ENCODE measurements at places on chromosomes 4 and X. TPM values are rescaled to one million over a fixed set of nuclear protein-coding genes. Genes with fewer than 3 reads are reported as not detected.

- H3K27me3 ChIP-seq, result peaks cover 49% of the 10 kb centered on the region
- no peak for DNase-seq
- no peak overlapping the region for H3K4me3 ChIP-seq
Measured at GRCh38 chrX:13697976-13698375, 9.0 kb downstream of the RAB9A start.

DNA sequence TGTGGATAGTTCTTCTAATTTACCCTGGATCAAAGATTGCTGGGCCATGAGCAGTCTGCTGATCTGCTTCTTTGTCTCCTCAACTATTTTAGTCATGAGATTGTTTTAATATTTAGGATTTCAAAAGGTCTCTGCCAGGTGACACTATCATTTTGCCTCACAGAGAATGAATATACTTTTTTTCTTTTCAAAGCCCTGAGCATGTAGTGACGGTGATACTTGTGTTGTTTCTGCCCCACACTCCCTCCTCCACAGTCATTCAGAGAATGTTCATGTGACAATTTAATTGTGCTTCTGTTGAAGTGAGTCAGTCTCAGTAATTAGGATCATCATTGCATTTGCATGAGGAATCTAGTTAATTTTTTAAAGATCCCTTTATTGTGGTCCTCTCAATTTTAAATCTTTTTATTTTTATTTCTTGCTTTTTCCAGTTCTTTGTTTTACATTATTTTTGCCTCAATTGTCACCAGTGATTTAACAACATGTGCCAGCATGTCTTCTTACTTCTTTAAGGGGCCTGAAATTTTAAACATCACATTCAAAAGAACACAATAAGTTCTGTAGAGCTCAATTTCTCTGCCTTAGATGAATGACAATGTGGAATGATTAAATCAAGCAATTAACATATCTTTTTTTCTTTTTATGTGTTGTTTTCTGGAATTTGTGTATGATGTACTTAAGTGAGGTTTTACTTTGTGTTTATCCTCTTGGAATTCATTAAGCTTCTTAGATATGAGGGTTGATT is 12.3 kb downstream of the MMRN1 start:
- no peaks in the 10 kb centered on the region for H3K4me1 ChIP-seq
- no peaks in the 10 kb centered on the region for H3K27me3 ChIP-seq
- H3K4me3 ChIP-seq, result no peak overlapping the region

DNA sequence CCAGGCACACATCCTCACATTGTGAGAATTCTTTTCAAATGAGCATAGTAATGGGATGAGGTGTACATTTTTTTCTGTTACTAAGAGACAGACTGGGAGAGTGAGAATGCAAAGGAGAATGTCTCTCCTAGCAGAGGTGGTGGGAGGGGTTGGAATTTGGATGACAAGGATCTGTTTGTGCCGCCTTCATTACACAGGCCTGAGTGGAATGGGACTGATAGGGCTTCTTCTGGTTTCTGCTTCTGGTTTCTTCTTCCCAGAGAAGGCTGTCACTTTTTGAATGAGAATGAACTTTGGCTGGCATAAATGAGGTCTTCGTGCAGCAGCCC is 55.4 kb downstream of the C4orf51 start:
- no peaks in the 10 kb centered on the region for H3K36me3 ChIP-seq
- H3K27ac ChIP-seq, result no peak overlapping the region
- DNase-seq, result peak; percentile 33
- H3K27me3 ChIP-seq, result no peaks in the 10 kb centered on the region
- H3K4me3 ChIP-seq, result no peak overlapping the region
- peaks cover 17% of the 10 kb centered on the region for H3K4me1 ChIP-seq

The CAPN6 gene
- 6.8 TPM for polyA plus RNA-seq

The BEX5 gene
- 154 TPM for polyA plus RNA-seq

The POLN gene
- polyA plus RNA-seq, result 8.9 TPM

The NXT2 gene
- 12.7 TPM for polyA plus RNA-seq

DNA sequence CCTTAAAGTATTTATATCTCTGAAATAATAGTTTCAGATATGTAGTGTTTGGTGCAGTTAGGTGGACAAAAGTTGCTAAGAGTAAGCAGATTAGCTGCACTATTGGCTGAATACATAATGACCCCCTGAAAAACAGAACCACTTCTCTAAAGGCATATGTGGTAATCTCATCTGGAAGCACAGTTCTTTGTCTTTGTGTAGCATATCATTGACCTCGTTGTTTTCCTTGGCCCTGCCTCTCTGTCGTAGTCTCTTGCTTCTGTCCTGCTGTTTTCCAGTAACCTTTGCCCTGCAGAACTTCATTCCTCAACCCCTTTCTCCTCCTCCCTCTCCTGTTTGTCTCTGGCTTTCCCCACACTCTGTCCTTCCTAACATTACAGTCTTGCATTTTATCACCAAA is 41.4 kb downstream of the JADE3 start:
- H3K4me3 ChIP-seq, result no peak overlapping the region
- no peak overlapping the region for H3K27ac ChIP-seq
- H3K36me3 ChIP-seq, result no peaks in the 10 kb centered on the region

DNA sequence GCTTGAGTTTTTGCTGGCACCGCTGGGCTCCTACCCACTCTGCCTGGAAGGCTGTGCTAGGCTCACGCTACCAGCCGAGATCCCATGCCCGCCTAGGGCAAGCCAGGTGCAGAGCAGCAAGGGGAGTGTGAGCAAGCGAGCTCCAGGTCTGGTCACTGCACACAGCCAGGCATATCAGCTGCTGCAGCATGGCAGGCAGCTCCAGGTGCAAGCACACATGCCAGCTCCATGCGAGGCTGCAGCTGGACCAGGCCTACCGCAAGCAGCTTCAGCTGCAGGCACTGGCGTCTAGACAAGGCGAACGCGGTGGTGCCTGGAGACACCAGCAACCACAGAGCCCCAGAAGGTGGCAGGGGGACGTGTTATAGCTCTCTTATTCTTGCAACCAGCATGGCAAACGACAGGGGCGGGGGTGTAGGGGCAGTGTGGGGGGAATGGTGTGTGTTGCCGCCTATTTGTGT is 614.7 kb upstream of the EPHA5 start:
- DNase-seq, result no peak
- H3K4me3 ChIP-seq, result no peak overlapping the region
- H3K36me3 ChIP-seq, result no peaks in the 10 kb centered on the region
- no peaks in the 10 kb centered on the region for H3K27me3 ChIP-seq
- H3K4me1 ChIP-seq, result no peaks in the 10 kb centered on the region
- H3K27ac ChIP-seq, result no peak overlapping the region

GRCh38 chr4:109821185-109821584 is 5.6 kb downstream of the GAR1 start:
- H3K36me3 ChIP-seq, result peaks cover 13% of the 10 kb centered on the region
- H3K4me3 ChIP-seq, result no peak overlapping the region
- H3K27me3 ChIP-seq, result no peaks in the 10 kb centered on the region
- no peak overlapping the region for H3K27ac ChIP-seq

GRCh38 chrX:47743504-47743903 is 84.5 kb upstream of the UXT start:
- H3K27me3 ChIP-seq, result no peaks in the 10 kb centered on the region
- H3K27ac ChIP-seq, result no peak overlapping the region
- DNase-seq, result no peak
- no peaks in the 10 kb centered on the region for H3K4me1 ChIP-seq

GRCh38 chrX:129525896-129526295 is 2.6 kb upstream of the SMARCA1 start:
- no peak overlapping the region for H3K4me3 ChIP-seq
- no peak overlapping the region for H3K27ac ChIP-seq
- no peak for DNase-seq
- no peaks in the 10 kb centered on the region for H3K4me1 ChIP-seq
- no peaks in the 10 kb centered on the region for H3K27me3 ChIP-seq

- no peaks in the 10 kb centered on the region for H3K4me1 ChIP-seq
- H3K4me3 ChIP-seq, result peak overlapping the region; percentile 19
- no peak overlapping the region for H3K27ac ChIP-seq
- peak; percentile 40 for DNase-seq
- no peaks in the 10 kb centered on the region for H3K36me3 ChIP-seq
Measured at GRCh38 chr4:62709618-62710252, 1509.6 kb downstream of the ADGRL3 start.

- no peaks in the 10 kb centered on the region for H3K4me1 ChIP-seq
- H3K4me3 ChIP-seq, result no peak overlapping the region
- DNase-seq, result no peak
- H3K27me3 ChIP-seq, result no peaks in the 10 kb centered on the region
Measured at GRCh38 chr4:144185086-144185485, 44.6 kb upstream of the GYPA start.

The MAGEA2B gene
- not detected for polyA plus RNA-seq

- H3K4me3 ChIP-seq, result no peak overlapping the region
- H3K36me3 ChIP-seq, result no peaks in the 10 kb centered on the region
- no peak for DNase-seq
- H3K27ac ChIP-seq, result no peak overlapping the region
- H3K27me3 ChIP-seq, result no peaks in the 10 kb centered on the region
Measured at GRCh38 chrX:57902633-57903032, 7.6 kb downstream of the ZXDA start.

DNA sequence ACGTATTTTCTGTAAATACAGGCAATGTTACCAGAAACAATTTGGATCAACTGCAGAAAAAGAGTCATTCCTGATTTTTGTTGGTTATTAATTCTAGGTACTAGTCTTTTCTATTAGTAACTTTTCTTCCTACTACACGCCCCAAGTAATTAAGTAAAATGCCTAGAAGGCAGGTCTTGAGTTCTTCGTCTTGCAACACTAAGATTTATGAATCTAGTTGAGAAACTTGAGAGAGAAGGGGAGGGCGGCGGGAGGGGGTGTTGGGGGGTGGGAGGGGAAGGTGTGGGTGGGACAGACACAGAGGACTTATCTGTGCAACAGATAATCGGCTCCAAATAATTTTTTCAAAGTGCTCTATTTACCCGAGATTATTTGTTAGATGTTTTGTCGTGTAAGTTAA is 3.0 kb downstream of the RAP2C start:
- H3K4me1 ChIP-seq, result peaks cover 4% of the 10 kb centered on the region
- H3K4me3 ChIP-seq, result peak overlapping the region; percentile 59
- H3K27me3 ChIP-seq, result peaks cover 6% of the 10 kb centered on the region

The DUSP9 gene
- polyA plus RNA-seq, result 2.1 TPM

GRCh38 chrX:140765043-140765784 is 55.7 kb downstream of the LINC00632 start:
- no peaks in the 10 kb centered on the region for H3K36me3 ChIP-seq
- peaks cover 11% of the 10 kb centered on the region for H3K27me3 ChIP-seq
- no peak for DNase-seq
- peak overlapping the region; percentile 51 for H3K4me3 ChIP-seq
- H3K27ac ChIP-seq, result peak overlapping the region; percentile 67

The NPFFR2 gene
- polyA plus RNA-seq, result 2.1 TPM

GRCh38 chrX:154021131-154021611 is 1.5 kb upstream of the IRAK1 start:
- H3K27me3 ChIP-seq, result peaks cover under 1% of the 10 kb centered on the region
- H3K36me3 ChIP-seq, result peaks cover 44% of the 10 kb centered on the region
- H3K27ac ChIP-seq, result peak overlapping the region; percentile 19
- DNase-seq, result no peak
- no peak overlapping the region for H3K4me3 ChIP-seq

The NEIL3 gene
- 2.7 TPM for polyA plus RNA-seq

The NBDY gene
- 109 TPM for polyA plus RNA-seq

DNA sequence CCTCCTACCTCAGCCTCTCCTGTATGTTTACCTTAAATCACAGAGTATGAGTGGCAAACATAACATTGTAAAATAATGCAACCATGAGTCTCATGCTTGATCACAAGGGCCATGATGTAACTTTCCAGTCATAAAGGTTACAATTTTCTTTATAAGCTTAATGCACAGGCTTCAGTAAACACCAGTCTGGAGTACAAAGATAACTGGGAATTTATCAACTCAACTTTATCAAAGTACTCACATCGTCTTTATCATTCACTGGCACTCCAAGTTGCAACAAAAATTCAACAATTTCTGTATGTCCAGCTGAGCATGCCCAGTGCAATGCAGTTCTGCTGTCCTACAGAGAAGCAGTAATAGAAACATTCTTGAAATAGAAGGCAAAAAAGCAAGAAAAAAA is 2.8 kb downstream of the PSMD10 start:
- H3K36me3 ChIP-seq, result peaks cover 4% of the 10 kb centered on the region
- no peak for DNase-seq
- H3K4me3 ChIP-seq, result no peak overlapping the region

DNA sequence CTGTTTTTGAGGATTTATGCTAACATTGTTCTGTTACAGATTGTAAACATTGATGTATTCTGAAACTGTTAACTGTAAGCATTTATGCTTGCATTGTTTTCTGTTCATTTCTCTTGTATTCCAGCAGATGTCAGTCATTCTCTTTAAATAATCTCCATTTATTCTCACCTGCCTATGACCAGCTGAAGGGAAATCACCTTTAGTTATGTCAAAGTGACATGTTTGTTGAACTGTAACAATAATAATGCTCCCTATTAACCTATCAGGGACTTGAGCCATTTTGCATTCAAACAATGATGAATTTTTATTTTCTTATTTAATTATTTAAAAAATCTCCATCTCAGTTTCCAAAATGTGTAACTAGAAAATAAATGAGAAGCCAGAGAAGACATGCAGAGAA is 58.0 kb downstream of the SPCS3 start:
- no peaks in the 10 kb centered on the region for H3K27me3 ChIP-seq
- no peak overlapping the region for H3K27ac ChIP-seq
- no peaks in the 10 kb centered on the region for H3K36me3 ChIP-seq
- no peaks in the 10 kb centered on the region for H3K4me1 ChIP-seq

DNA sequence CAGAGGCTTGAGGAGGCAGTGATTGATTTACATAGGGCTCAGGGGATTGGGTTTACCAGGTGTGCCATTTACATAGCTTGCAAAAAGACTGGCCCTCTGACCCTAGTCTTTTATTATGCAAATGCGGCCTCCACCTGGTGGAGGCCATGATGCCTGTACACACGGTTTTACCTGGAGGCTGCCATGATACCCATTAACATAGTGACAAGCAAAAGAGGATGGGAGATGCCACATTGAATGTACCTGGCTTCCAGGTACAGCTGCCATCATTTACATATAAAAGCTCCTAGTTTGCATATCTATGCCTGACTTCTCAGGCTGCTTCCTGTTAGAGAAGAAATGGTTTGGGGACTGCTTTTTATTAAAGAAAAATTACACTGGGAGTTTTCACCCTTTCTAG is 72.0 kb downstream of the NEXMIF start:
- no peaks in the 10 kb centered on the region for H3K4me1 ChIP-seq
- H3K27ac ChIP-seq, result no peak overlapping the region
- no peak for DNase-seq
- no peak overlapping the region for H3K4me3 ChIP-seq
- no peaks in the 10 kb centered on the region for H3K27me3 ChIP-seq
- H3K36me3 ChIP-seq, result no peaks in the 10 kb centered on the region

DNA sequence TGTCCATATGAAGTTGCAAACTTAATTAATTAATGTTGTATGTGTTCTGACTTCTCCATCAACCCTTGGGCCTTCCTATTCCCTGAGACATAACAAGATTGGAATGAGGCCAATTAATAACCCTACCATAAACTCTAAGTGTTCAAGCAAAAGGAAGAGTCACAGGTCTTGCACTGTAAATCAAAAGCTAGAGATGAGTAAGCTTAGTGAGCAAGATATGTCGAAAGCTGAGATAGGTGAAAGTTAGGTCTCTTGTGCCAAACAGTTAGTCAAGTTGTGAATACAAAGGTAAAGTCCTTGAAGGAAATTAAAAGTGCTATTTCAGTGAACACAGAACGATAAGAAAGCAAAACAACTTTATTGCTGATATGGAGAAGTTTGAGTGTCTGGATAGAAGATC is 58.2 kb upstream of the GPRIN3 start:
- H3K27me3 ChIP-seq, result no peaks in the 10 kb centered on the region
- H3K4me3 ChIP-seq, result no peak overlapping the region
- H3K4me1 ChIP-seq, result no peaks in the 10 kb centered on the region

GRCh38 chr4:87057835-87058355 is 123.1 kb downstream of the AFF1 start:
- H3K36me3 ChIP-seq, result no peaks in the 10 kb centered on the region
- no peaks in the 10 kb centered on the region for H3K27me3 ChIP-seq
- H3K27ac ChIP-seq, result no peak overlapping the region
- H3K4me3 ChIP-seq, result no peak overlapping the region

All from spinal cord (tissue), 10 donors.